ENCODE measurements at places on chromosomes 7 and 10.

DNA sequence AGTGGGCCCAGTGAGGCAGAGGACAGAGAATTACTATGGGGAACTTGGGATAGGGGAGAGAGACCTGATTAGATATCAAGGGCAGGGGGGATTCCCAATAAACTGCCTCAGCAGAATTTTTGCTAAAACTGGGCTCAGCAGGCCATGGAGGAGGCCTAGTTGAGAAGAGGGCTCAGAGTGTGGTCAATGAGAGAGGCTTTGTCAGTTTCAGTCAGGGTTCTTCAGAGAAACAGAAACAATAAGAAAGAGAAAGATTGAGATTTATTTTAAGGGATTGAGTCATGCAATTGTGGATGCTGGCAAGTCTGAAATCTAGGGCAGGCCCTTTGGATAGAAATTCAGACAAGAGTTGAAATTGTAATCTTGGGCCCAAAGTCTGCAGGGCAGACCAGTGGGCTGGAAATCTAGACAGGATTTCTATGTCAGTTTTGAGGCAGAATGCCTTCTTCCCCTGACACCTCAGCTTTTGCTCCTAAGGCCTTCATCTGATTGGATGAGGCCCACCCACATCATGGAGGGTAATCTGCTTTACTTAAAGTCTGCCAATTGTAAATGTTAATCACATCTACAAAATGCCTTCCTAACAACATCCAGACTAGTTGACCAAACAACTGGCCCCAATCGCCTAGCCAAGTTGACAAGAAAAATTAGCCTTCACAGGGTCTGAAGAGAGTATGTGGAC, 33.5 kb upstream of the CCSER2 start:
- no peak for DNase-seq

GRCh38 chr7:3482147-3482921, 181.3 kb downstream of the SDK1 start:
- peak; percentile 34 for DNase-seq

DNA sequence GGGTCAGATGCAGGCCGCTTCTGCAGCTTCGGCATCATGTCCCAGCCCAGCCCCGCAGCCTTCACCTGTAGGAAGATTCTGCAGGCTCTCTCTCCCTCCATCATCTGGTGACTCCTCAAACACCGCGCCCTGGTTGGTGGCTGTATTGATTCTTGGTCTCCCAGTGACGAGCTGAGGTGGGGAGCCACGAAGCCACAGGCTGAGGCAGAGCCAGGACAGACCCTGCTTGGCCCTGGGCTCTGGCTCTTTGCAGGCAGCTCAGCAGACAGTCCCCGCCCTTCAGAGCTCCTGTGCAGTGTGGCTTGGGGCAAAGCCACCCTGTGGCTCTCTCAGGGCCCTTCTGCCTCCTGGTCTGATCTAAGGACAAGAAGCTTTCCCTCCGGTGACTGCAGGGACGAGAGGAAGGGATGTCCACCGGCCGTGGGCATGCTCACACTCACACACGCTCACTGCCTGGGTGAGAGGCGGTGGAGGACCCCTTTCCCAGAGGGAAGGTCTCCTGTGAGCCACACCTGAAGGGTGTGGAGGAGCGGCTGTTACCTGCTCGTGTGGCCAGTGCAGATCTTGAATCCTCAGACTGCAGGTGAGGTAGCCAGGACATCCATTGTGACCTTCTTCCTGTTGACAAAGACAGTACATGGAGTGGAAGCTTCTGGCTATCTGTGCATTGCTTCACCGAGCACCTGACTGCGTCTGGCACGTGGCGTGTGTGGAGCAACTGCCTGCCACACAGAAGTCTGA, 79.6 kb downstream of the INPP5A start:
- no peak for DNase-seq

GRCh38 chr7:387132-388022, 97.4 kb downstream of the FOXL3 start:
- DNase-seq: no peak

GRCh38 chr7:114835861-114836260, 86.0 kb upstream of the MDFIC start:
- no peak for DNase-seq

GRCh38 chr10:119659951-119660350, 8.8 kb downstream of the BAG3 start:
- no peak for DNase-seq

DNA sequence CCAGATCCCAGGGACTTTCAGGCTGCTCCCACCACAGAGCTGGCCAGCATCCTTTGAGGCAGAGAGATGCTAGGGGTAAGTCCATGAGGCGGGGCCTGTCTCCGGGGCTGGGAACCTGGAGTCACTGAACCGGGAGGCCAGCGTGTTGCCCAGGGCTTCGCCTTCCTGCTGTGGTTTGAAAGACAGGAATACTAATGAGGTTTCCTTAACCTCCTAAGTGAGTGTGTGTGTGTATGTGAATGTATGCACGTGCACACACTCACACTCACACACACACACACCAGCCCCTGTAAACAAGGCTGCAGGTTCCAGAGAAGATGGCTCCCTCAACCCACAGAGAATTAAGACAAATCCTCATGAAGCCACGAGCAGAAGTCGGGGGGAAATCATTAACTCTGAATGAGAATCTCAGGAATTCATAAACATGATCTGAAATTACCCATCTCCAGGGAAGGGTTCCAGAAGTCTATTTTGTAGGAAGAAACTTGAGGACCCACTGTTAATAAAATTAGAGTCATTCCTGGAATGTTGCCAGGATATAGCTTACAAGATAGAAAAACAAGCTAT, 20.3 kb upstream of the PFKP start:
- peak; percentile 38 for DNase-seq

DNA sequence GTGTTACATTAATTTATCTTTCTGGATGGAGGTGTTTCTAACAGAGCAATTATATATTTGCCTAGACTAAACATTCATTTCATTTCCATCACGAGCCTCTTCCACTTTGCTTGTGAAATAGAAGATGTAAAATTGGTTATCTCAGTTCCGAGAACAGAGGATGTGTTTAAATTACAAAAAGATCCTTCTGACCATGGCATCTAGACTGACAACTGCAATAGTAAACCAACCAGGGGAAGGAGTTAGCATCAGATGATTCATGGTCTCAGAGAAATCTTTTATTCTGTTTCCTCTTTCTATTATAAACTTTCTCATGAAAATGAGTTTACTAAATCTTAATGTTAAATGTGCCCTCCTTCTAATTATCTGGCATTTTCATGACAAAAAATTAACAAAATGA, 149.8 kb upstream of the WDR11 start:
- DNase-seq: no peak

- no peak for DNase-seq
These were observed 27.5 kb downstream of the LRGUK start for GRCh38 chr7:134154581-134155130.

- DNase-seq: no peak
These were observed 79.1 kb downstream of the USP6NL start for GRCh38 chr10:11532306-11532705.

All from NCI-H526 (cell line).